ENCODE measurements at places on chromosomes 2 and 18.

DNA sequence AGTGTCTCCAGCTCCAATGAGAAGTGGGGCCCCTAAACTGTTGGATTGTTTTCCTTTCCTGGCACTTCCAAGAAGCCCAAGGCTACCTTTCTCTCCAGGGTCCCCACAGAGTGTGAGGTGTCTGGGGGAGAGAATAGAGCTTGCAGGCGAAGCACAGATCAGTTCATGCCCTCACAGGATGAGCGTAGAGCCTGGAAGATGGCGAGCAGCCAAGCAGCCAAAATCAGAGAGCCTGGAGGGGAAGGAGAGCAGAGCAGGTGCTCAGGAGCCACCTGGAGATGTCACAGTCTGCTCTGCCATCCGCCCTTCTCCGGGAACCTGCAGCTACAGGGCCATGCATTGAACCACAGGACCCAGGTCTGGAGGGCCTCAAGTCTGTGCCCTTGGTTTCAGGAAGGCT is 54.7 kb upstream of the TCF7L1 start:
- DNase-seq: no peak

- peak; percentile 88 for DNase-seq
Observed at GRCh38 chr2:75592030-75592429, 31.3 kb upstream of the EVA1A start.

GRCh38 chr2:62114564-62114963 is 81.4 kb upstream of the B3GNT2 start:
- DNase-seq: peak; percentile 83

DNA sequence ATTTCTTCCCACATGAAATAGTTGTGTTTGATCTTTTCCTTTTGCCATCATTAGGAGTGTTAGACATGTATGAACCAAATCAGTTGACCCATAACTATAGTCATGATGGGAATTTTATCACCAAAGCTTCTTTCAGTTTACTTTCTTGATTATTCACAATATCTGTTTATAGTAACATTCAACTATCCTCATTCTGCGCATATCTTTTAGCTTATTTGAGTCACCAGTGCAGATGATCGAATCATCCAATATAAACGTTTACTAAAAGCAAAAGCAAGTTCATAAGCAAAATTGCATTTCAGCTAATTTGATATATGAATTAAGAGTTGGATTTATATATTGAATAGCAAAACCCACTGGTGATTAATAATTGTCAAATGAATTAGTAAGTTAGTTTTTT is 216.4 kb downstream of the XIRP2 start:
- no peak for DNase-seq

DNA sequence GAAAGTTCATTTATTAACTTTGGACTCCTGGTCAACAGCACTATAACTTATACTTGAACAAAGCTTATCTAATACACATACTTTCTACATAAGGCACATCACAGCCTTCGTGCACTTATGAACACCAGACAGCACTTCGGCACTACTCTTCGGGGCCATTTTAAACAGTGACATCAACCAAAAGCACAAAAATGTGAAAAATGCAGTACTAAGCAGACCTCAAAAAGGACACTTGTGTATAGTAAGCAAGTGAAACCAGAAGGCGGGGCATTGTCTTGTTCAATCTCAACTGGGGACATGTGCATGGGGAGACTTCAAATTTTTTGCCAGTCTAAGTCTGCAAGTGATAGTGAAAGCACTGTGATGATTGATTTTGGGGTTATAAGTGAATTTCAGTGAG is 163.0 kb downstream of the NCKAP5 start:
- DNase-seq: no peak

DNA sequence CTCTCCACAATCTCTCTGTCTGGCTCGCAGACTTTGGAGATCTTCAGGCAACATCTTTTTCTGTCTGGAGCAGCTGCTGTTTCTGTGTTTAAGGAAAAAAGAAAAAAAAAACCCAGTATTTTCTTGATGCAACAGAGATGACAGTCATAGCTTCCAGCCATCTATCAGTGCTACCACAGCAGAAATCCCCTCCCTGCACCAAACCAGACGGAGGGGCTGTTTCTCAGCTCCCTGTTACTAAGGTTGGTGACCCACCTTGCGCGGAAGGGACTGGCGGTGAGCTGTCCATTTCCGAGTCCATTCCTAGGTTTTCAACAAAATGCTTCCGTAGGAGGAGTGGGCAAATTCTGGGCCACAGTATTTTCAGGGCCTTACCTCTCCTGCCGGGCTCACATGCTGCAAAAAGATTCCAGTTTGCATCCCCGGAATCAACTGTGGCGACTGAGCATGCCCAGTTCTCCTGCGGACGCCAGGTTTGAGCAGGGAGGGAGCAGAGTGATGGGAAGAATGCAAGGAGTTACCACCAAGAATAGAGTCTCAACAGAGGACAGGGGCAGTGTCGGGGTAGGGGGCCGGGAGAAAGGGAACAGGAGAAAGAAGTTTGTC is 1.2 kb downstream of the SLC4A10 start:
- DNase-seq: peak; percentile 81

DNA sequence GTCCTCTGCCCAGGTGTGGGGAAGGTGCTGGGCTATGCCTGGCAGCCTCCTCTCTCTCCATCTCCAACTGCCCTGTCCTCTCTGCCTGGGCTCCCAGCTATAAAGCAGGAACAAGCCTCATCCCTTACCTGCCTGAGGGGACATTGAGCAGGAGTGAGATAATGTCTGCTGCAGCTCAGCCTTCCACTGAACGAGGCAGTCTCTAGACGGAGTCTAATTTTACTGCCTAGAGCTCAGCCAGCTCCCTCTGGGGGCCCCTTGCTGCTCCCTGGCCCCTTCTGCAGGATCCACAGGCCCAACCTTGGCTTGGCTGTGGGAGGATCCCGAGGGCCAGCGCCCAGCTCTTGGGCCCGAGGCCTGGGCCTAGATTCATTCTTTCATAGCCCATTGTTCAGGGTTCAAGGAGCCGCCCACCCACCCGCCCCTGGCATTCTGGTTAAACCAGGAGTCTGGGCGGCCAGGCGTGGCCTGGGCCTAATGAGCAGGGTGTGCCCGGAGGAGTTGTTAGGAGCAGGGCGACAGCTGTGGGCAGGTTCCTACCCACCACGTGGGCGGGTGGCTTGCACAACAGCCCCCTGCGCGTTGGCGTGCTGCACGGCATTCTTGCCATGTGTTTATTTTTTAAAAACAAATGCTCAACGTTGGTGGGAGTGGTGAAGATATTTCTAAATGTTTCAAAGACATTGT is 44.6 kb downstream of the FOSL2 start:
- DNase-seq: peak; percentile 91

DNA sequence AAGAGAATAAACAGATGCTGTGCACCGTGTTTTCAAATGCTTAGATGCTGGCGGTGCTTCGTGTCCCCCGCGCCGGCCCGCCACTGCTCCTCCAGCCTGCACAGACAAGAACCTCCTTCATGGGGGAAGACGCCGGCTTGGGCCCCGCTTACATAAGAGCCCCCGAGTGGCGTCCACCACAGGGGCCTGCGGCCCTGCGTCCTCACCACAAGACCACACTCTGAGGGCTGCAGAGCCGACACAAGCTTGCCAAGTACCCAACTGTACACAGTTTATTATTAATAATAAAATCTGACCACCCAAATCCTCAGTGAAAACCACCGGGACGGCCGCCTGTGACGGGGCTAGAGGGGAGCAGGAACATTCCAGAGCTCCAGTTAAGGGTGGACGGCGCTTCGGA is 232.2 kb downstream of the HDAC4 start:
- DNase-seq: peak; percentile 36

DNA sequence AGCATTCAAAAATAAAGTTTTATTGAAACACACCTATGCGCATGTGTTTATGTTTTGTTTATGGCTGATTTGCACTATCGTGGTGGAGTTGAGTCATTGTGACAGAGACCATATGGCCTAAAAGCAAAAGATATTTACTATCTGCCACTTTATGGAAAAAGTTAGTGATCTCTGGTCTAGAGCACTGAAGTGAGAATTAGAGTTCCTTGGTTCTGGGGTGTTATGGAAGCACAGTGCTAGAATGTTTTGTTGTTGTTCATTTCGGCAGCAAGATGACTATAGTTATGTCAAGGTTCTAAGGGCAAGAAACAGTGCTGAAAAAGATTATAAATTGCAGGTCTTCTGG is 416.5 kb downstream of the SLC4A3 start:
- DNase-seq: no peak

GRCh38 chr18:23927821-23928746 is 86.5 kb upstream of the TTC39C start:
- no peak for DNase-seq

DNA sequence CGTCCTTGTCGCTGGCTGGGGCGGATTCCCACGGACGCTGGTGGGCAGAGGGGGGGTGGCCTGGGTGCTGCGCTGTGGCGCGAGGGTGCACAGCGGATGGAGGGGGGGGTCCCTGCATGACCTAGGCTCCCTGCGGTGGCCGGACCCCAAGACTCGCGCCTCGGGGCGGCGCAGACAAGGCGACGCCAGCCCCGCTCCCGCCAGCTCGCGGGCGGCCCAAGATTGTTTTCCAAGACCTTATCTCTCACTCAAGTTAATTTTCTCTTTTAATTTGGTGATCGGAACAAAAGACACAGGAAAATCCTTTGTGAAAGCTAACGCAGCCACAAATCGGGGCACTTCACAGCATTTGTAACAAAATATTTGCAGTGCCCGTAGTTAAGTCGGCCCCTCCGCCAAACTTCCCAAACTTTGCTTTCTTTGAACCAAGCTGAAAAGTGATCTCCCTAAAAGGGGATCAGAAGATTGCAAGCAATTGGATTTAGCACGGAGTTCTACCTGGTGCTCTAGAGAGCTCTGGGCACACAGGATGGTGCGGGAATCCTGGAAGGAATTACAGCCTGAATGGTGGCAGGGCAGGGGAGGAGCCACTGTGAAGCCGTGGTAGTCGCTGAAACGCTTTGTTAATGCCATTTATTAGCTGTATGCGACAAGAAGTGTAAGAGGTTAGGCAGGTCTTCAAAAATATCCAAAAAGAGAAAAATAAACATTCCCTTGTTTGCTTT is 4.8 kb upstream of the ID2 start:
- DNase-seq: peak; percentile 76

- DNase-seq: no peak
Observed at GRCh38 chr2:135485441-135485840, 45.6 kb downstream of the ZRANB3 start.

- DNase-seq: no peak
Observed at GRCh38 chr2:237194081-237194480, 108.4 kb downstream of the COPS8 start.

GRCh38 chr2:237097911-237098702 is 12.4 kb downstream of the COPS8 start:
- DNase-seq: no peak

DNA sequence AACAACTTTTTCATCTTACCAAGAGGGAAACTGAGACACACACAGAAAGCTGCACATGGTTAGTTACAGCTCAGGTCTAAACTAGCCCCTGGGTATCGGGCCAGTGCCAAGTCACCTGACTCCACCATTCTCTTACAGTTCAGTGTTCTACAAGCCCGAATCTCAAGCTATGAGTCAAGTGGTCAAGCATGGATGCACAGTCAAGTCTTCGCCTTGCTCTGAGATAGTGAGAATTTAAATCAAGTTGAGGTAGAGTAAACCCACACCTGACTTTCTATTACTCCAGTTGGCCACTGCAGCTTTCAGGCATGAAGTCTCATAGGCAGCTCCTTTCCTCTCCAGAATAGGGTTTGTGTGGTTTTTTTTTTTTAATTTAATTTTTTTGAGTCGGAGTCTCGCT is 34.5 kb upstream of the ARL5A start:
- no peak for DNase-seq

DNA sequence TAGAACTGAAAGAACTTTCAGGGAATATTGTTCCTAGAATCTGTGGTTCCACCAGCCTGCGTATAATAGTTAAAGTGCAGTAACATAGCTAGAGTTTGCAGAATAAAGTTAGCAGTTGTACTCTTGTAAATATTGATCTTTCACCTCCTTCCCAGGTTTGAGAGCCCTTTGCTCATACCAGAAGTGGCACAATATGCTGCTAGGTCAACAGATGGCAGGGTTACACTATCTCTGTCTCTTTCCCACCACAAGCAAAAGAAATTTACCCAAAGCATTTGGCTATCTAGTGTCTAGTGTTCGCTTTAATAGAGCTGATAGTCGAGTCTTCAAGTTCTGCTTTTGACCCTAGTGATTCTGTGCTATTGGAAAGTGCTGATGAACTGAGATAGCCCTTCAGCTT is 119.0 kb upstream of the KLHL14 start:
- DNase-seq: no peak

DNA sequence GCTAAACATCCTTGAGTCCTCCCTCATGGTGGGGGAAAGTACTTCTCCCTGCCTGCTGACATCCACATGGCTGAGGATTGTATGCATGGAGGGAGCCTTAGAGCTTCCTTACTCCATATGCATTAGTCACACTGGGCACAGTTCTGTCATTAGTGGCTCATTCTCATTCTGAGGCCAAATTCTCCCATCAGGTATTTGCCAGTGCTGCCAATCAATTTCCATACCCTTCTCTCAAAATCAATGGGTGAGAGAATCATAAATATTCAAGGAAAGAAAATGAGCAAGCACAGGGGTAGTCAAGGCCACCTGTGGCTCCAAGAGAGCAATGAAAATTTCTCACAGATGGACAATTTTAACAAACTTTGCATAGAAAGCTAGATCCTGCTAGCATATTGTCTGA is 422.6 kb upstream of the SETBP1 start:
- no peak for DNase-seq

GRCh38 chr2:20634507-20635112 is 16.3 kb downstream of the HS1BP3 start:
- no peak for DNase-seq

DNA sequence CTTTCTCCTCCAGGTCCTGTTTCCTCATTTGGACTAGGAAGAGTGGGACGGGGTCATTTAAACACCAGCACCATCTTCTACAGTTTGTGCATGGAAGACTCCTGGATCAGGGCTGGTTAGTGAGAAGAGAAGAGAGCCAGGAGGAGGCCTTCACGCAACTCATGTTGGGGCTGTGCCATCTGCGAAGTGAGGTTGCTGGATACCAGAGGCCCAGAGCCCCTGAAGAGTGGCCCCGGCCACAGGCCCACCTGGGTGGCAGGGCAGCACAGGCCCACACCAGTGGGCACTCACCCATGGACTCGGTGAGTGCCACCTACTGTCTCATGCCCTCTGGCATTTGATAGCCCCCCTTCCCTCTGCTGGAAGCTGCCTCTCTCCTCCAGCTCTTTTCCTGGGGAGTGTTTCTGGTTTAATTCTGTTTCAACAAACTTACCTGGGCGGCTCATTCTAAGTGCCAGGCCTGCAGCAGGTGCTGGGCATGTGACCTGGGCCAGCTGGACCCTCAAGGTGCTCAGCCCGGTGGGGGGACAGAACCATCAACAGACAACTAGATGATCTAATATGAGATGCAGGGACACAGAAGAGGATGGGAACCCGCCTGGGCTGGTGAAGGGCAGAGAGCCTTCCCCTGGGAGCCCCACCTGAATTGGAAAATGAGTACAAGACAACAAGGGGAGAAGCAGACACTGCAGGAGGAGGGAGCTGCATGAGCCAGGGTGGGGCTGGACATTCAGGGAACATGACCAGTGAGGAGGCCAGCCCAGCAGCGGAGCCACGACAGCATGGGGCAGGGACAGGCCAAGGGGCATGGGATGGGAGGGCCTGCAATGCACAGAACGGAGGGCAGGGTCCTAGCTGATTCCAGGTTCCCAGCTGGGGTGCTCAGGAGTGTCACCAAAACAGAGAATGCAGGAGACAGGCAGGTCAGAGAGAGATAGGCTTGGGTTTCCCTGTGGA is 70.6 kb downstream of the MARCO start:
- peak; percentile 48 for DNase-seq
